ENCODE measurements at places on chromosomes 11 and 22.

DNA sequence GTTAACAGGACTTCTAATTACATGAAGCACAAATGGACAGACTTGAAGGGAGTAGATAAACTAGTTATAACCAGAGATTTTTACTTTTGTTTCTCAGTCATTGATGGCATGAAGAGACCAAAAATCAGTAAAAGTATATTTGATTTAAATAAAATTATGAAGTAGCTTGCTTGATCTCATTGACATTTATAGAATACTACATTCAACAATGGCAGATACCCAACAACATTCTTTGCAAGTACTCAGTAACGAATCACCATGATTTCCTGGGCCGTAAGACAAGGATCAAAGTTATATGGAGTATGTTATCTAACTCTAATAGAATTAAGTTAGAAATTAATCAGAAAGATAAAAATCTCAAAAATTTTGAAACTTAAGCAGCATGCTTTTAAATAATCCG lies 317.6 kb downstream of the TBC1D22A start:
- no peak for DNase-seq

- DNase-seq: no peak
Measured at GRCh38 chr11:57979532-57980079, 44.1 kb upstream of the OR9Q1 start.

GRCh38 chr11:70555078-70555477 lies 156.7 kb downstream of the CTTN start:
- no peak for DNase-seq

GRCh38 chr22:35561796-35562526 lies 21.3 kb downstream of the RASD2 start:
- DNase-seq: no peak

DNA sequence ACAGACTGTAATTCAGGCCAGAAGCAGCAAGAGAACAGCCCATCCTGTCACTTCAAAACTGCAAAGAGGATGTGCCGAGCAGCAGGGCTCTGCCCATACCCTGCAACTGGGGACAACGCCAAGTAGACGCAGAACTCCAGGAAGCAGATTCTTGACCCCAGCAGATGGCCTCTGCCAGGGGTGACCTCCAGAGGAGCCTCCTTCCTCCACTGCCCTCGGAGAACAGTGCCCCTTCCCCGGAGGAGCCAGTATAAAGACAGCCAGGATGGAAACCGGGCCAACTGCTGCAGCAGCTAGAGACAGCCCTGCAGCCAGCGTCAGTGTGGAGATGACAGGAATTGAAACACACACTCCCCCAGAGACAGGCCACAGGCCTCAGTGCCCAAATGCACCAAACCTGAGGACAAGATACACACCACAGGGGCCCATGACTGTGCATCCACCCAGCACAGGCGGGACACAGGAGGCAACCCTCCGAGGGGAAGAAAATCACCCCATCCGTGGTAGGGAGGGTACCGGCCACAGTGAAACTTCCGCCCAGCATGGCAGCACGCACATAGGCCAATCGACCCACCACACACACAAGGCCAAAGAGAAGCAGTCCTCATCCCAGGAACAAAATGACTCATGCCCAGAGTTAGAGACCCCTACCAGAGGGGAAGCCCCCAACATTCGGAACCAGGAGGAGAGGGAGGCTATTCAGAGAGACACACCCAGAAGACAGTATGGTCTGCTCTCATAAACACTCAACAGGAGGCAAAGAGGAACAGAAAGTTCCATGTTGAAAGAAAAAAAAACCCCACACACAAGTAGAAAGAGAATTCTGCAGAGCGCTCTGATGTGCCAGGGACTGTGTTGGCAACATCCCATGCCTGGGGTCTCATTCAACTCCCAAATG lies 5.6 kb downstream of the AHNAK start:
- DNase-seq: no peak

DNA sequence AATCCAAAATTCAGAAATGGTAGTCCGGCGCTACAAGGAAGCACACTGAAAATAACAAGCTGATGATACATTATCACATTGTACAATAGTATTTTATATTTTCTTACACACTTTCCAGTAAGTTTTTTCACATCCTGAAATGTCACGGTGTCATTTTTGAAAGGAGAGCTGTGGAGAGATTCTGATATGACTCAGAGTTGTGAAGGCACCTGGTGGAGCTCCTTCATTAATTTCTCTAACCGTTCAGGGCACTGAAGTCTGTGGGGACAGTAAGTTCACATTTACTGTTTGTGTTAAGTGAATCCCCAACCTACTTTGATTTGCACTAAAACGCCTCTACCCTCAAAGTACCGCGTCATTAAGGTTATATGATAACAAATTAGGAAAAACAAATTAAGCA lies 13.3 kb downstream of the LDHAL6A start:
- DNase-seq: no peak

- no peak for DNase-seq
Measured at GRCh38 chr11:8202516-8203413, 33.9 kb upstream of the RIC3 start.

DNA sequence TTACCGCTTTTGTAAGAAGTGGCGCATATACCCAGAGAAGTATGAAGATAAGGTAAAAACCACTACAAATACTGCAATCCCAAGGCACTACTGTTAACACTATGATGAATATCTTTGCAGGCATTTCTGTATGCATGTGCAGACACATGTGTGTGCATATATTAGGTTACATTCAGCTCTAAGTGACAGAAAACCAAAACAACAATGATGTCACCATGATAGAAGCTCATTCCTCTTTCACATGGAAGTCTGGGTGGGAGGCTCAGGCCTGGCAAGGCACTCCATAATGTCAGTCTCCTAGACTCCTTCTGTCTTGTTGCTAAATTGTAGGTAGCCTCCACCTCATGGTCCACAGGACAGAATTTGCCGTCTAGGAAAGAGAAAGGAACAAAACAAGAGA lies 63.0 kb upstream of the SLC6A5 start:
- DNase-seq: no peak

GRCh38 chr11:1150769-1151365 lies 6.9 kb upstream of the MUC5AC start:
- no peak for DNase-seq

GRCh38 chr11:84212468-84213390 lies 926.6 kb upstream of the CCDC90B start:
- no peak for DNase-seq

DNA sequence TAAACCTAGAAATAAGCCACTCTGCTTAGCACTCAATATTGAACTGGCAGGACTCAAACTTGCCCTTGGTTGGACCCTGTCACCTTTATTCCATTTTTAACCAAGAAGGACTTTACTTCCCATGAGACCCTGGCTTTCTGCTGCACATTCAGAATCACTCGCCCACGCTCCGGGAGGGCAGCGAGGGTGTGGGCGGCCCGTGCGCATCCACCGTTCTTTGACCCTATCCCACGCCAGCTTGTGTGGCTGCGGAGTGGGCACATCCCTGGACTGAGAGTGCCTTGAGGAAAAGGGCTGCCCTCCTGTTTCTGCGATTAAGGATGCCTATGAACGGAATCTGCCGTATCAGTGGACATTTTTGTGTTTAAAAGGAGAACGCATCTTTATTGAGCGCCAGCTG lies 39.6 kb downstream of the TRIM44 start:
- DNase-seq: no peak

- DNase-seq: no peak
Measured at GRCh38 chr11:46296528-46297448, 19.3 kb downstream of the CREB3L1 start.

DNA sequence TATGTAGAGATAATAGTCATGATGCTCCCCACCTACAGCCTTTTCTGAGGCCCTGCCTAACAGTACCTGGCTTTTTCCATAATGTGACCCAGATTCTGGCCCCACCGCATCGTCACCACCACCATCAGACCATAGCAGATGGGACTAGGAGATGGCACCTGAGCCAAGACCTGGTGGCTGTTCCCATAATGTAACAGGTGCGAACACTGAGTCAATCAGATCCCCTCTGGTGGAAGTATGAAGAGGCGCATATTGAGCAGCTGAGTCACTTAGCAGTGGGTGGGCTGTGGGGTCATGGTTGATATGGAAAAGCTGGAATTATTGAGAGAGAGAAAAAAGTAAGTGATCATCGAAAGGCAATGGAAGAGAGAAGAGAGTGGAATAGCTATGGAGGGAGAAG lies 578.0 kb upstream of the CADM1 start:
- no peak for DNase-seq

DNA sequence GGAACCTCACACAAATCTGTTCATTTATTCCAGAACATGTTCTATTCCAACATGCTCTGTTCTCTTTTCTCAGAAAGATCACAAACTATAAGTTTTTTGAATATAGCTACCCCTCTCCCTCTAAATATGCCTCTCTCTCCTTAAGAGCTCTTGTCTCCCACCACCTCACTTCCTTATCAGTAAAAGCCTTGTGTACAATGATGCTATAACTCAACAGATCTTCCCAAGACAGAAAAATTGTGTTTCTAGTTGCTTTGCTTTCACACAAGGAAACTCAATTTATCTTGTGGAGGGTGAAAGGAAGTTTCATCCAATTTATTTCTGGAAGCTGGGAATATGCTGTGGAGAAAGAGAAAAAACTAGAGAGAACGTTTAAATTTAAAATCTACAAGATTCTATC lies 64.4 kb downstream of the FAM76B start:
- DNase-seq: no peak

- no peak for DNase-seq
Measured at GRCh38 chr11:34219941-34220370, 114.5 kb downstream of the NAT10 start.

DNA sequence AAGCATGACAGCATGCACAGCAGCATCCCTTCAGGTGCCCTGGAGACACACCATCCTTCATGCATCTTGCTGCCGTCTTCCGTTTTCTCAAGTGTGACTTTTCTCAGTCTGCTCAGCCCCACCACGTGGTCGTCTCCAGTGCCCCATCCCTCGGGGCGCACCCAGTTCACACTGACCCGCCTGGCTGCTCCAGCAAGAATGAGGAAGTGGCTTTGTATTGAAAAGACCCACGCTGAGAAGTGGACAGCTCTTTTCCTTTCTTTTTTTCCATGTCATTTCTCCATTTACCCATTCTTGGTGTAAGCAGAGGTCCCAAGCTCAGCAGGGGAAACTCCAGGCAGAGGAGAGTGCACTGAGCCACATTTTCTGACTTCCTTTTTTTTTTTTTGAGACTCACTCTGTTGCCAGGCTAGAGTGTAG lies 14.5 kb downstream of the SERPINH1 start:
- no peak for DNase-seq

DNA sequence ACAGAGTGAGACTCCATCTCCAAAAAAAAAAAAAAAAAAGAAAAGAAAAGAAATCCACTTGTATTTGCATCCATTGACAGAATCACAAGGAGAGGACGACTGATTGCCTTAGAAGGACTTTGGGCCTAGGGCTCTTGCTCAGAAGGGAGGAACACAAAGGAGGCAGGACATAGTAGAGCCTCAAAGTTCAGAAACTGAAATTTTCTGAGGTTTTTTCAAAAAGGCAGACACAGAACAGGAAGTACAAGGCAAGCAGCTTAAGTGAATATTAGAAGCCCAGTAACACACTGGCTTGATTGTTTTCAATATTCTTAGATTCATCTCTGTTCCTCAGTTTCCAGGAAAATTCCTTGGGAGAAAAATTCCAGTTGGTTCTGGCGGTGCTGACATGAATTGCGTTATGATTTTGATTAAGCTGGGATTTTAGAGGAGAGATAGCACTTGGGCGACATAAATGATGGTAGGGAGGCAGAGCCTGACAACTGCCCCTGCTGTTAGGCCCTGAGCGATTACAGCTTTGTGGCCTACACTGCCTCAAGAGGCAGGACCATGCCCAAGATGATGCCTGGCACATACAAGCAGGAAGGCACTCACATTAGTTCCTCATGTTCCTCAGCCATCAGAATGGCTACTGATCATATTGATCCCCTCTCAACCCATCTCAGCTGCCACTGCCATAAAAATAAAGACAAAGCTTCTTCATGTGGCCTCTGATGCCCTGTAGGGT lies 15.3 kb downstream of the CLPB start:
- DNase-seq: no peak

DNA sequence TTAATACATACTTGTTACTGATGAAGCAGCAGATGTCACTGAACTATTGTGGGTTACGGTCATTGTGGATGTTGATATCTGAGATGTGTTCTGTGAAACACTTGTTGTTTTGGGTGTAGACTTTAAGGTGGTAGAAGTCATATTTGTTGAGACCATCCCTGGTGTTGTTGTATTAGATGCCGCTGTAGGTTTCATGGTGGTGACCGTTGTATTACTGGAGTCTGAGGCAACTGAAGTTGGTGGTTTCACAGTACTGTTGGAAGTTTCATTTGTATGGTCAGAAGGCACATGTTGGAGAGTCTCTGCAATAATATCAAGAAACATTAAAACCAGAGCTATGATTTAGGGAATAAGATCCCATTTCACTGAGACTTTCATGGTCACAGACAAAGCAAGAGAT lies 50.7 kb downstream of the TMEM123 start:
- no peak for DNase-seq

- no peak for DNase-seq
Measured at GRCh38 chr11:30358536-30358935, 35.6 kb downstream of the ARL14EP start.

DNA sequence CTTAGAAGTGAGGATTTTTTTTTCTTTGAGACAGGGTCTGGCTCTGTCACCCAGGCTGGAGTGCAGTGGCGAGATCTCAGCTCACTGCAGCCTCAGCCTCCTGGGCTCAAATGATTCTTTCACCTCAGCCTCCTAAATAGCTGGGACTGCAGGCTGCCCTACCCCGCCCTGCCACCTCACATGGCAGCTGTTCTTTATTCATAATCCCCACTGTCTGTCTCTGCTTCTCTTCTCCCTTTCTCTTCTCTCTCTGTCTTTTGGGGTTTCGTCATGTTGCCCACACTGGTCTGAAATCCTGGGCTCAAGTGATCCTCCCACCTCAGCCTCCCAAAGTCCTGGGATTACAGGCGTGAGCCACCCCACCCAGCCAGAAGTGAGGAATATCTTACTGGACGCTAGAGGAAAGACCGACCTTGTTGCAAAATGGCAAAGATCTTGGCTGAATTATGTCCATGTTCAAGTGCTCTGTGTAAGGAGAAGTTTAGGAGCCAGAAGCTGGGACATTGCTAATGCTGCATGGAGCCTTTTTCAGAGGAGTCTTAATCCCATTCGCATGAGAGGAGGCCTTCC lies 21.9 kb downstream of the KRTAP5-5 start:
- DNase-seq: no peak

DNA sequence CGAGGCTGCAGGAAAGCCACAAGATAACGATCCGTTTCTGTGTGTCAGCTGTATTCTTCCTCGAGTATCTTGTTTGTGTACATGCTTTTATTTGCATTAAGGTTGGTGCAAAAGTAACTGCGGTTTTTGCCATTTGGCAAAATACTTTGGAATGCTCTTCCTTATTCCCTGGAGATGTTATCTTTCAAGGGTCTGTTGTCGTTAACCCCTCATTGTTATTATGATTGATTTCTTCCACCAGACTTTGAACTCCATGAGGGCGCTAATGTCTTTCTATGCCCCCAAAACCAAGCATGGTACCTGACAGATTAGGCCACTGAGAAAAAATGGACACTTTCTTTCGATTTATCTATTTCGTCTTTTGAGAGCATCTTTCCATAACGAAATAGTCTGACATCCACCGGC lies 563 bp upstream of the PSMA1 start:
- DNase-seq: no peak

DNA sequence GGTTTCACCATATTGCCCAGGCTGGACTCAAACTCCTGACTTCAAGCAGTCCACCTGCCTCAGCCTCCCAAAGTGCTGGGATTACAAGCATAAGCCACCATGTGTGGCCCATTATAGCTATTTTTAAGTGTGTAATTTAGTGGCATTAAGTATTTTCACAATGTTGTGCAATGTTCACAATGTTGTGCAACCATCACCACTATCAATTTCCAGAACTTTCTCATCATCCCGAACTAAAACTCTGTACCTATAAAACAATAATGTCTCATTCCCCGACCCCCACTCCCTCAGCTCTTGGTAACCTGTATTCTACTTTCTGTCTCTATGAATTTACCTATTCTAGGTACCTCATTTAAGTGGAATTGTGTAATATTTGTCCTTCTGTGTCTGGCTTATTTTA lies 7.5 kb downstream of the CFAP68 start:
- DNase-seq: no peak

All from GDM1 (cell line).